ENCODE measurements at places on chromosomes 3 and 15. TPM values are rescaled to one million over a fixed set of nuclear protein-coding genes. Genes with fewer than 3 reads are reported as not detected.

Gene STRIT1
- not detected for total RNA-seq

Gene ZPLD1
- total RNA-seq: 0.07 TPM

Gene ADPRH
- total RNA-seq: 0.68 TPM

Gene DUOX2
- total RNA-seq: 3.2 TPM

Gene WDR6
- total RNA-seq: 23.9 TPM

Gene DUOXA1
- total RNA-seq: 50.6 TPM

Gene CYP11A1
- total RNA-seq: 0.07 TPM

Gene GLDN
- 0.07 TPM for total RNA-seq

Gene BFSP2
- not detected for total RNA-seq

Gene WDR93
- not detected for total RNA-seq

Gene NDN
- 6.5 TPM for total RNA-seq

Gene HCLS1
- total RNA-seq: 3.8 TPM

Gene CORO2B
- total RNA-seq: under 0.01 TPM

Gene PCYT1A
- 60.1 TPM for total RNA-seq

Gene ADAMTS7
- 5.0 TPM for total RNA-seq

Gene PFKFB4
- 15.7 TPM for total RNA-seq

Gene TLR9
- total RNA-seq: 0.07 TPM

Gene FAM227B
- total RNA-seq: 2.7 TPM

Gene CMTM8
- total RNA-seq: 1.4 TPM

Gene P2RY1
- total RNA-seq: 22.2 TPM

Gene ATP13A5
- not detected for total RNA-seq

Gene CRBN
- 72.5 TPM for total RNA-seq

Gene MESP1
- total RNA-seq: 0.07 TPM

Gene ITGA11
- under 0.01 TPM for total RNA-seq

Gene CYP1A2
- total RNA-seq: not detected

Gene PCLAF
- total RNA-seq: 1.4 TPM

Gene ALPK3
- under 0.01 TPM for total RNA-seq

Gene TJP1
- 98.8 TPM for total RNA-seq

Gene ATP8B4
- total RNA-seq: 1.00 TPM

Gene SH3GL3
- total RNA-seq: under 0.01 TPM

Gene SPATA12
- not detected for total RNA-seq

Gene MYL3
- total RNA-seq: not detected

Measured in nasal cavity respiratory epithelium epithelial cell of viscerocranial mucosa (primary cell).